ENCODE measurements at places on chromosomes 3 and 15. TPM values are rescaled to one million over a fixed set of nuclear protein-coding genes. Genes with fewer than 3 reads are reported as not detected.

GRCh38 chr15:39720621-39721611 lies 61.7 kb downstream of the FSIP1 start:
- peak; percentile 40 for DNase-seq

GRCh38 chr15:53530761-53531160 lies 228.7 kb downstream of the WDR72 start:
- DNase-seq = no peak

The CPN2 gene
- polyA plus RNA-seq = not detected

DNA sequence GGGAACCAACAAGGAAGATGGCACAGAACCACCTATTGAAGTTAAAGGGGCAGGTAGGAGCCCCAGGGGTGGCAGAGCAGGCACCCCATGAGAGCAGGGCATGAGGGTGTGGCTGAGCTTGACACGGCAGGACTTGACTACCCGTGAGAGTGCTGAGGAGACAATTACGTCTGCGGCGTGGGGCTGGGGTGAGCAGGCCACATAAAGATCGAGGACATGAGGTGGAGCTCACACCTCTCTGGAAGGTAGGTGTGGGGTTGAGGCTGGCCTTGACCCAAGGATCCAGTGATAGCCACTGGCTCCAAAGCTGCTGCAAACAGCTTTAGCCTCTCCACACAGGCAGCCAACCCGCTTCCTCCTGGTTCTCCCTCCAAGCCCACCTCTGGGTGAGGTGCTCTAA lies 64.5 kb downstream of the PCSK6 start:
- no peak for DNase-seq

- no peak for DNase-seq
Measured at GRCh38 chr3:2540115-2540514, 441.4 kb downstream of the CNTN4 start.

The KBTBD12 gene
- polyA plus RNA-seq = not detected

The GPR156 gene
- polyA plus RNA-seq = 0.08 TPM

GRCh38 chr15:99006904-99007495 lies 592 bp downstream of the PGPEP1L start:
- DNase-seq = no peak

The ACSBG1 gene
- polyA plus RNA-seq = 0.06 TPM

The HES1 gene
- 138 TPM for polyA plus RNA-seq

The FBXL2 gene
- 31.3 TPM for polyA plus RNA-seq

The CYP11A1 gene
- not detected for polyA plus RNA-seq

GRCh38 chr3:54243056-54243931 lies 120.9 kb downstream of the CACNA2D3 start:
- DNase-seq = no peak

The SUSD5 gene
- polyA plus RNA-seq = 0.09 TPM

GRCh38 chr15:97761110-97761509 lies 199.4 kb upstream of the ARRDC4 start:
- peak; percentile 49 for DNase-seq

- no peak for DNase-seq
Measured at GRCh38 chr3:128282380-128283196, 129.3 kb downstream of the EEFSEC start.

GRCh38 chr3:194132465-194133286 lies 3.3 kb upstream of the HES1 start:
- DNase-seq = no peak

GRCh38 chr3:98735761-98736269 lies 27.3 kb upstream of the ST3GAL6 start:
- DNase-seq = no peak

The DNAH1 gene
- 0.70 TPM for polyA plus RNA-seq

- no peak for DNase-seq
Measured at GRCh38 chr3:138062626-138063025, 52.7 kb downstream of the CLDN18 start.

The DPPA2 gene
- polyA plus RNA-seq = not detected

The SLC28A1 gene
- not detected for polyA plus RNA-seq

- no peak for DNase-seq
Measured at GRCh38 chr3:7254251-7254650, 393.3 kb downstream of the GRM7 start.

The PROS1 gene
- polyA plus RNA-seq = 1.5 TPM

DNA sequence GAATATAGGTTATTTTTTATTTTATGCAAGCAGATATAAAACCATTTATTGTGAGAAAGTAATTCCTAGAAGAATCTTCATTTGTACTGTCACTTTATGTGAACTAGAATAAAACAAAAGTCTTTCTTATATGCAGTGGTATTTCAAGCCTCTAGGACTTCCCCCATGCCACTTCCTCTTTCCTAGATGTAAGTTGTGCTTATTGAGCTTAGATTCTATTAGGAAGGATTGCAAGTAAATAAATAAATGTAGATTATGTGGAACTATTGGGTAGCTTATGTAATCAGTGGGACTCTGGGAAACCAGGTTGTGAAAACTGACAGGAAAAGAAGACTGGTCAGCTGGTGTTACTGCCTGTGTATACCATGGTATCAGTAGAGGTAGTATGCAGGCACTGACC lies 169.7 kb downstream of the RSRC1 start:
- DNase-seq = no peak

DNA sequence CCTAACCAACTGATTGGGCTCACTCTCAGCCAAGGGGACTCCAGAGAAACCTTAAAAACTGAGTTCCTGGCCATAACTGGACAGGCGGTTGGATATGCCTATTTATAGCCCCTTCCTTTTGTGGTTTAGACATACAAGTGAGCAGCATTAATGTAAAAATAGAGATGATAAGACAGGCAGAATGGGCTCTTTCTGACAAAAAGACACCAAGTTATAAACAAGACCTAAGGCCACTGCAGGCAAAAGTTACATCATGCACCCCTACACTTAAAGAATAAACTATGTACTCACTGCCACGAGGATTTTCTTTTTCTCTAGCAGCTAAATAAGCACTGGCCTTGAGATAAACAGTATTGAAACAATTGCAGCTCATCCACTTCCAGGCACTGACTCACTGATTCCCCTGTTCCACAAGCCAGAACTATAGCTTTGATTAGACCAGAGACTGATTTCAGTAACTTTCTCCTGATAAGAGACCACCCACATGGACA lies 30.1 kb downstream of the SUCNR1 start:
- DNase-seq = no peak

GRCh38 chr3:194306771-194307640 lies 44.1 kb downstream of the CPN2 start:
- no peak for DNase-seq

- no peak for DNase-seq
Measured at GRCh38 chr3:59663076-59663850, 613.4 kb upstream of the CFAP20DC start.

DNA sequence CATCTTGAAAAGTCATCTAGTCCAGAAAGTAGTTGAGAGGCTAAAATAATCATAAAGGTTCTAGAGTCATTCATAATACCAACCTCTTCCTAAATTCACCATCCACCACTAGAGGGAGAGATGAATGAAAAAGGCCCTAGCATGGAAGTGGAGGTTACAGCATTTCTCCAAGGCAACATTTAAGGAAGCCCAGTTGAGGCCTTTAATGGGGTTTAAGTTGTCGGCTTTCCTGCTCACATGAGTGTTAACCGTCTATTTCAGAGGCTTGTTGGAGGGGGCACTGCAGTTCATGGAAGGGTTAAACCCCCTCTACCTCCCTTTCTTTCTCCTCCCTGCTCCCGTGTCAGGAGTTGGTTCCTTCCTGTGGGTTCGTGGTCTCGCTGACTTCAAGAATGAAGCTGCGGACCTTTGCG lies 3.8 kb upstream of the SLCO3A1 start:
- no peak for DNase-seq

DNA sequence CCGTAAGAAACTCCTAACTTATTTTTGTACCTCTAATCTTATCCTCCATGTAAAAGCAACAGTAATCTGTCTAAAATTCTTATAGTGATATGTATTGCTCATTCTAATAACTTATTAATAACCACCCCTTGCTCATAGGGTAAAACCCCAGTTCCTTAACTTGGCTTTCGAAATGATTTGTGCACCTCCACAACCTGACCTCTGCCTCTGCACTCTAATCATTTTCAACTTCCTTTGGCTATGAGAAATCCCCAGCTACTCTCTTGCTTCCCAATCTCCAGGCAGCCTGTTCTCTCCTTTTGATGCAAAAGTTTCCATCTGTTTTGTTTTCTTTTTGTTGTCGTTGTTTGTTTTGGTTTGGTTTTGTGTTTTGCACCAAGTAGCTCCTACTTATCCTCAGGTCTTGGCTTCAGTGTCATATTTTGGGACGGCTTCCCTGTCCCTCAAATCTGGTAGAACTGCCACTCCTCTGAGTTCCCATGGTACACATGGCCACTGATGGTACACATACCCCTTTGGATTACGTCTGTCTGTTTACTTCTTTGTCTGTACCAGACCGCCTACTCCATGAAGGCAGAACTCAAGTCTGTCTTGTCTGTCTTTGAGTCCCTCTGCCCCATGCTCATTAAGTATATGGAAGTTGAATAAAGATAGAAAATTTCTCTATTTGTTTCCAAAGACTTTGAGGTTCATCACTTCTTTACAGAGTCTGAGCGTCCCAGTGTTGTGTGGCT lies 105.6 kb upstream of the TGFBR2 start:
- no peak for DNase-seq

DNA sequence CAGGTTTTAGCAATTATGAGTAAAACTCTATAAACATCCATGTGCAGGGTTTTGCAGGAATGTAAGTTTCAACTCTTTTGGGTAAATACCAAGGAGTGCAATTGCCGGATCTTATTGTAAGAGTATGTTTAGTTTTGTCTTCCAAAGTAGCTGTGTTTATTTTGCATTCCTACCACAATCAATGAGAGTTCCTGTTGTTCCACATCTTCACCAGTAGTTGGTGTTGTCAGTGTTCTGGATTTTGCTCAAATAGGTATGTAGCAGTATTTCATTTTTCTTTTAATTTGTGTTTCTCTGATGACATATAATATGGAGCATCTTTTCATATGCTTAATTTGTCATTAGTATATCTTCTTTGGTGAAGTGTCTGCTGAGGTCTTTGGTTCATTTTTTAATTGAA lies 185.1 kb upstream of the GALNT15 start:
- DNase-seq = no peak

DNA sequence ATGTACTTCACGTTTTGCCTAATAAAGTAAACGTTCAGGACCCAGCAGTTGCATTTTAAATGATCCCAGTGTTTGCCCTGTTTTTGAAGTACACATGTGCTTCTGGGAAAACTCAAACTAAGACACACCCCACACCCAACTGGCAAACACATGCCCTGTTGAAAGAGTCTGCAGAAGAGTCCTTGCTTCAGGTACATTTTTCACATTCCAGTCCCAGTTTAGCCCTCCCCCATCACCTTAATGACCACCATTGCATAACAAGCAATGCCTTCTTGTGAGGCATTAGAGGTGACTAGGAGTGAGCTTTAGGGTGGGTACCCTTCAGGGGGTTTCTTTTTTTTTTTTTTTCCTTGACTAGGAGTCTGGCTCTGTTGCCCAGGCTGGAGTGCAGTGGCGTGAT lies 322.3 kb downstream of the CNTN4 start:
- no peak for DNase-seq

DNA sequence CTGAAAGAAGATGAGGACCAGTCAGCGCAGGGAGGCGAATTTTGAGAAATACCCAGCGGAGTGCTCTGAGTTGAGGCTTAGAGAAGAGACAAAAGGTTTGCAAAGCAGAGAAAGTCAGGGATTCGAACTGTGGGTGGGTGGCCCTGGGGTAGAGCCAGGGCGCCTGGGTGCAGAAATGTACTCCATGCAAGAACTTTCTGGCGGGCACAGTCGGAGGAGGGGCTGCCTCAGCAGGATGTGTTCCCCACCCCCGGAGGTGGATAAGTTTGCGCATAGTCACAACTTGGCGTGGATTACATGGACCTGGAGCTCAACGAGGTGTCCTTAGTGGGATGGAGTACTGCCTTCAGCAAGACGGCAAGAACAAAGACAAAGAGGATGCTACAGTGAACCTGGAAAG lies 117.3 kb upstream of the ALDH1A3 start:
- no peak for DNase-seq

- no peak for DNase-seq
Measured at GRCh38 chr3:148612278-148612677, 85.4 kb upstream of the AGTR1 start.

DNA sequence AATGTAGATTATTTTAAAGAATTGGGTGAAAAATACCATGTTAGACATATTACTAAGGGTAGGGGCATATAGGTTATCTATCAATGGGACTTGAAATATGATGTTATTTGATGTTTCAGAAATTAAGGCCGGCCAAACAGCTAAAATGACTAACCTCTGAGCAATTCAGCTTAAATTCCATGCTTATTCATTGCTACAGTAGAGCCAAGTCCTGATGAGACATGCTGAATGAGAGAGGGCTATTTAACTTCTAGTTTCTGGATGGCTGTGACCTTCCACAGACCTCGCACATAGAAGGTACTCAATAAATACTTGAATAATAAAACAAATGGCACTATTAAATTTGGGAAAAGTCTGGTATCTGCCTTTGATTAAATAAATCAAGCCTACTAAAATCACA lies 175.6 kb upstream of the WNT5A start:
- peak; percentile 28 for DNase-seq

The DISP2 gene
- polyA plus RNA-seq = 0.68 TPM

DNA sequence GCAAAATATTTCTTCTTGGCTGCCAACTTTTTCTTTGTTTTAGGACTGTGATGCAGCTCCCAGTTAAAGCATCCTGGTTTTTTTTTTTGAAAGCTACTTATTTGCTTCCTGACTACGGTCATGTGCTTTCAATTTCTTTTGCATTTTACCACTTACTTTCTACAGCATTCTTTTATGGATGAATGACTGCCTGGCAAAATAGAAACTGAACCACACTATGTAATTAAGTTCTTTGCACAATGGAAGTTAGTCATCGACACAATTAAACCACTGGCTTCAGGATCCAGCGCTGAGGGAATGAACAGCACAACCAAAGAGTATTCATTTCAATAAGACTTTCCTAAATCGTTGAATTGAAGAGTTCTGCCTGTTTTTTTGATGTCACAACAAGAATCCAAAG lies 82.2 kb upstream of the EPHA3 start:
- no peak for DNase-seq

The GASK1A gene
- 0.58 TPM for polyA plus RNA-seq

DNA sequence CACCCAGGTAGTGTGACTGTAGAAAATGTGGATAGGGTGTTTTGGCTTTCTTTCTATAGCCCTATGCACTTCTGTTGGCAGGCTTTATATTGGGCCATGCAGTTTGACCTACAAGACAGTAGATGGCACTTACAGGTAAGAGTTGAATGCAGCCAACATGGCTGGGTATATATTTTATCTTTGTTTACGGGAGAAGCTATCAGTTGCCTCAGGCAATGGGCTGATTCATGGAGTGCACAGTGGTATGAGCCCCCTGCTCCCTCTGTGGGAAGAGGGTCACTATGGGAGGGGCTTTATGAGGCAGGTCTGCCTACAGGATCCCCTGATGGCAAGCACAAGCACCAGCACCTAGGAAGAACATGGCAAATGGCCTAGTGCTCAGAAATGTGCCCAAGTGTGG lies 301.2 kb upstream of the CDIN1 start:
- no peak for DNase-seq

DNA sequence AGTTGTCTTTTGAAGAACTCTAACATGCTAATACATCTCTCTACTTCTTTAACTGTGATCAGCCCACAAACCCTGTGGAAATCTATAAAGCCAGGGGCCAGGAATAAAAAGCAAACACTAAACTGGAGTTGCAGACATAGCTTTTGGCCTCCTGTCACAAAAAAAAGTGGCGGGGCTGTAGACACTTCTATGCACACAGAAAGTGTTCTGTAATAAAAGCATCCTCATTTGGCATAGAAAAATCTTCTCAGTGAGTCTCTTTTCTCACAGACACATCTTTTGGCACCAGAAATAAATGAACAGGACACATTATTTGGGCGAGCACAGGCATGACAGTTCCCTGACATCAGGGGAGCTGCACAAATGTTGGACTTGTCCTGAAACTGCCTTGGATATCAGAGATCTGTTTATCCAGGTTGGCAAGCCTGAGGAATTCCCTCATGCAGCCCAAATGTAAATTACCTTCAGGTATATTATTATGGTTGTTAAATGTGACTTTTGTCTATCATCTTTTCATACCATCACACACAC lies 355.4 kb downstream of the FGF12 start:
- DNase-seq = no peak
